ENCODE measurements at places on chromosomes 7 and 10.

DNA sequence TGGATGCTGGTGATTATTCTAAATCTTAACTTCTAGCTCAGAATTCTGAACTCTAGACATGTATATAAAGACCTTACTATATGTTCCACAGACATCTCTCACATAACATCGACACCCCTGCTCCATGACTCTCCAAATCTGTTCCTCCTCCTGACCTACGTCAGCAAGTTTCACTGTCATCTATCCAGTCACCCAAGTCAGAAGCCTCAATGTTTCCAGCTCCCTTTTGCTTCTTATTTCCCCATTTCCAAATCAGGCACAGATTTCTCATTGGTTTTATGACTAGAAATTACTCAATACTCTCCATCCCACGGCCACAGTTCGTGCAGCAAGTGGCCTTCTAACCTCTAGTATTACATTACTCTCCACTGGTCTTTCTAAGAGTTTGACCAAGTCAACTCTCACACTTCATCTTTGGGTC, 28.5 kb downstream of the EPC1 start:
- DNase-seq = peak; percentile 22

DNA sequence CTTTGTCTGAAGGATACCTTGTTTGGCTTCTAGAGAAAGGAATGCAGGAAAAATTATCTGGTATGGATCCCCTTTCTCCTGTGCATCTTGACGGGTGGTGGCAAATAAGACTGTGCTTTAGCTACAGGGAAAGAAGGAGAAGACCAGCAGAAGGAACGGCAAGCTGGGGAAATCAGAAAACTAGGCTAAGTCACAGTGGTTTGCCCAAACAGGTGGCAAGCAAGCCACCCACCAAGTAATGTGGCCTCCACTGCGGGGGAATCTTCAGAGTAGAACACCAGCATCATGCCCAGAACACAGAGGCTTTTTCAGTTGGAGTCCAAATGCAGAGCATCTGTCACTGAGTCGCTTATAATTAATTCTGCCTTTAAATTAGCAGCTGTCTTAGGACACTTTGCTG, 282.8 kb downstream of the PHF14 start:
- no peak for DNase-seq

GRCh38 chr7:26520483-26520882, 228.8 kb downstream of the SNX10 start:
- DNase-seq = no peak

GRCh38 chr7:113521468-113521867, 397.3 kb downstream of the PPP1R3A start:
- DNase-seq = no peak

- no peak for DNase-seq
These were observed 13.5 kb downstream of the AQP1 start for GRCh38 chr7:30925117-30925516.

DNA sequence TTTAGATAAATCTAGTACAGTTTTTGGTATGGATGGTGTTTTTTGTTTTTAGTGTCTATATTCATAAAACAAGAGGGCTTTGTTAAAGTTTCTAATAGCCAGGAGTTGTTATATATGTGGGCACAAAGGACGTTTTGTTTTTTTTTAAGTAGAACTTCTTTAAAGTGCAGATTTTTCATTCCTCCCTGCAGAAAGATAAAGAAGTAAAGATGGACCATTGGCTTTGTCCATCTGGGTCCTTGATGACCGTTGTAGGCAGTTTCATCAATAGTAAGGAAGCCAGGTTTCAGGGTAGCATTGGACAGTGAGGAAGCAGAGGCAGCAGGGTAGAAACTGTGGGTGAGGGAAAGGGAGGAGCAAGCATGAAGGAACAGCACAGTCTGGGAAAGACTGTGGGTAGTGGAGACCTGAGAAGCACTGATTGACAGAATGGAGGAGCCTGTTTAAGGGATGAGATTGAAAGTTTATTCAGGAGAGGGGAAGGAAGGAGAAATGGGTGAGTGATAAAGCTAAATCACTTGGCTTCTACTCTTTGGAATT, 5.3 kb downstream of the CALU start:
- DNase-seq = no peak

GRCh38 chr10:97063271-97063982, 122.3 kb downstream of the SLIT1 start:
- DNase-seq = peak; percentile 6

DNA sequence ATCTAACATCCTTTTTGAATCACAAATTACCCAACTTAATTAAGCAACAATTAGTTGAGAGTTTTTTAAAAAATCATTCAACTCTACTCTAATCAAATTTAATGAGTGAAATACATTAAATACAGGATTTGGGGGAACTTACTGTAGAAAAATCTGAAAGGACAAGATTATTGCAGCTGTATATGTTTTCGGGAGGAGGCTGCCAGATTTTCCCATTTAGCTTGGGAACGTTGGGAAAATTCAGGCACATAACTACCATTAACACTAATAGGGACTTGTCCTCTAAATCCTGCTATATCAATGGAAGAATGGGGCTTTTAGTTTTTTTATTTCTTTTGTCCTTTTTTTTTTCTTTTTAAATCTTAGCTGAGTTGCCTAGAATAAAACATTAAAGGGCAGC, 691.4 kb upstream of the FZD8 start:
- DNase-seq = no peak

DNA sequence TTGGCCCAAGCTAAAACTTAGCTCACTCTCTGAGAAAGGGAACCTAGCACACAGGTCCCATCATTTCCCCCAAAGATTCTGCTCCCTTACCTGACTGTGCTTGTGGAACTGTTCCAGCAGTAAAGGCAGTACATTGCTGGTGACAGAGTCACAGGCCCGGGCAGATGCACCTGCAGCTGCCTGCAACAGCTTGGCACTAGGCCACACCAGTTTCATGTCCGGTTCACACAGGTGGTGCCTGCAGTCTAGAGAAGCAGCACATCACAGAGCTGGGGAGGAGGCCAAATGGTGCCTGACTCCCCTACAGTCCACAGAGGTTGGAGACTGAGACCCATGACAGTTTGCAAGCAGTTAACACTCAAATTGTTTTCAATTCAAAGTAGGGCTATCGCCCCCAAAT, 22.2 kb downstream of the ZDHHC16 start:
- DNase-seq = no peak

GRCh38 chr7:10156972-10157371, 816.7 kb upstream of the PHF14 start:
- no peak for DNase-seq

- DNase-seq = no peak
These were observed 23.4 kb upstream of the FAM170B start for GRCh38 chr10:49157229-49157628.

DNA sequence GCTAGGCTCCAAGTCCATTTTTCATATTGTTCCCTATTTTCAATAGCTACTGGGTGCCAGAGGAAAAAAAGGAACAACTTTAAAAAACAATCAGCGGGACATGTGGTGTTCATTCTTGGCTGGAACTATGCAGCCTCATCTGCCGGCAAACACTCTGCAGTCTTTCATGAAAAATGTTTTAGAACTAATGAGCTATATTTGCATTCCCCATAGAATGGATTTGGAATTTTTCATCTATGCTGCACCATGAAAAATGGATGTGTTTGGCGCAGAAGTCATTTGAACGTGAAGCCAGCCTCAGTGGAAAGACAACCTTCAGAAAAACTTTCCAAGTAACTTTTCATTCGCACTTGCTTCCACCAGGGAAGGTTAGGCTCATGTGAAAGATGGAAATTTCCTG, 270.5 kb downstream of the SKAP2 start:
- DNase-seq = peak; percentile 46

GRCh38 chr7:12884856-12885440, 197.5 kb downstream of the ARL4A start:
- DNase-seq = no peak

- DNase-seq = no peak
These were observed 98.5 kb downstream of the ARHGAP22 start for GRCh38 chr10:48506147-48506917.

DNA sequence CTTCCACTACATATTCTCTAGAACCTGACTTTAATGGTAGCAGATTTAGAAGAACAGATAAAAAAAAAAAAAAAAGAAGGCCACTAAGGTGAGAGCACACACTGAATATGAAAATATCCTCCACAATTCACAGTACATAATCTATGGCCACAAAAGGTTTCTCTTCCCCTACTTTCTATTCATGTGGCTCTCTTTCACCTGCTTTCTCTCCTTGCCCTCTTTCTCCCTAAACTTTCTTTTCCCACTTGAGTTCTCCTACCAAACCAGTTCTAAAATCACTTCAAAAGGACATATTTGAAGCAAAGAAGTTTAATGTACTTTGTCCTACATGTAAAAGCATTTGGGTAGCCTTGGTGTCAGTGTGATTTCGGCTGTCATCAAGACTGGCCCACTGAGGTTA, 18.5 kb upstream of the DLX6 start:
- DNase-seq = no peak

GRCh38 chr10:45308707-45309106, 6.7 kb downstream of the OR13A1 start:
- no peak for DNase-seq

GRCh38 chr7:108232076-108232475, 101.9 kb upstream of the LAMB4 start:
- no peak for DNase-seq

DNA sequence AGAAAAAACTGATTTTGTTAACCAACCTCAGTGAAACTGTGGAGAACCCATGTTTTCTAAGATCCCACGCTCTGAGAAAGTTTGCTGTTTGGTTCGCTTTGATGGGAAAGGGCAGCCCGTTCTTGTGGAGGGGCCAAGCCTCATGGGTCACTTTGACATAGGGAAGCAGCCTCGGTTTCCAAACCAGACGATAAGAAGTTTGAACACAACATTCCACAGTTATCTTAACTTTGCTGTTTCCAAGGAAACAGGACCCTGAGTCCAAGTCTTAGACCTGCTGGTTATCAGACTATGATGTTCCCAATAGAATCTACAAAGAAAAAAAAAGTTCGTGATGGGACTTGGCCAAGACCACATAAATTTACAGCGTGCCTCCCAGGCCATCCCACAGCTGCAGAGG, 182.3 kb downstream of the NRP1 start:
- no peak for DNase-seq

- no peak for DNase-seq
These were observed 51.0 kb upstream of the TRIM8 start for GRCh38 chr10:102593074-102593803.

GRCh38 chr10:121536310-121536913, 61.8 kb downstream of the FGFR2 start:
- DNase-seq = peak; percentile 93

DNA sequence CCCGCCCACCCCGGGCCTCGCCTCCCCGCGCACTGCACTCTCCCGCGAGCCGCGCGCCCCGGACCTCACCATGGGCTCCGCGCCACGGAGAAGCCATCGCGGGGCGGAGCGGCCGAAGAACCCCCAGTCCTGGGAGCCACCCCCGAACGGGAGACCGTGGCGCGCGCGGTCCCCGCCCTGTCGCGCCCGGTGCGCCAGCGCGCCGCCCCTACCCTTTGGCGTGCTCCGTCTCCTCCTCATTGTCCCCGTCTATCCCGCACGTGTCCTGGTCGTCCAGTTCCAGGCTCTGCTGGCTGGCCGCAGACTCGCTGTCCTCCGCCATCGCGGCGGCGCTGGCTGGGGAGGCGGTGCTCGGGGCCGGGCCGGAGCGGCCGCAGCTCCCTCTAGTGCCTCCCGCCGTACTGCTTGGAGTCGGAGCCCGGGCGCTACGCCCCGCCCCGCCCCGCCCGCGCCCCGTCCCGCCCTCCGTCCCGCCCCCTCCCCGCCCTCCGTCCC, at the start of gene NMT2:
Gene NMT2, minus strand, starts transcription at position 403 of the 495 bp plus-strand sequence. Its CDS starts 81 bp downstream, at position 322.
- no peak for DNase-seq

DNA sequence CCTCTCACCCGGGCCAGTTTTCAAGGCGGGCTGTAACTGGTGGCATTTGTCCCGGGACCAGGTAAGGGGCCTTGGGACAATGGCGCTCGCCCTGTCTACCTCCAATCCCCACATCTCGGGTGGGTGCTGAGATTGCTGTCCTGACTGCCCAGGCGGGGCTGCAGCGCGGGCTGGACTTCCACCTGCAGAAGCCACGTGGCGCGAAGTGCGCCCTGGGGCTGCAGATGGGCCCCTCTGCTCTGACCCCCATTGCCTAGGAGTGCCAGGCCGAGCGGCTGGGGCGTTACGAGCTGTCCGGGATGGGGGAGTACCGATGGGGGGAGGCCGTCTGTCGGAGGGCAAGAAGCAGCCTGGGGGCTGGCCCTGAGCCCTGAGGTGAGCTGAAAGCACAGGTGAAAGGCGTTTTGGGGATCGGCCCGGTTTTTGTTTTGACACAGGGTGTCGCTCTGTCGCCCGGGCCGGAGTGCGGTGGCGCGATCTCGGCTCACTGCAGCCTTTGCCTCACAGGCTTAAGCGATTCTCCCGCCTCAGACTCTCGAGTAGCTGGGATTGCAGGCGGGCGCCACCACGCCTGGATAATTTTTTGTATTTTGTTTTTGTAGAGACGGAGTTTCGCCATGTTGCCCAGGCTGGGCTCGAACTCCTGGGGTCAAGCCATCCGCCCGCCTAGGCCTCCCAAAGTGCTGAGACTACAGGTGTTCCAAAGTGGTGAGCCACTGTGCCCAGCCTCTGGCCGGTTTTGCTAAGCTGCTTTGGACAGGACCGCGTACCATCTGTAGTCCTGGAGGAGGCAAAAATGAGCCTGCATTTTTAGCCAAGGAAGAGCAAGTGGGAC, at the start of gene SFXN2:
Gene SFXN2, plus strand, starts transcription at position 16 of the 835 bp plus-strand sequence. CDS start 12,001 bp downstream, outside the sequence.
- no peak for DNase-seq

GRCh38 chr7:154860621-154861375, 142.1 kb downstream of the PAXIP1 start:
- DNase-seq = no peak

- DNase-seq = no peak
These were observed 399 bp downstream of the FHIP2A start for GRCh38 chr10:114821915-114822443.

DNA sequence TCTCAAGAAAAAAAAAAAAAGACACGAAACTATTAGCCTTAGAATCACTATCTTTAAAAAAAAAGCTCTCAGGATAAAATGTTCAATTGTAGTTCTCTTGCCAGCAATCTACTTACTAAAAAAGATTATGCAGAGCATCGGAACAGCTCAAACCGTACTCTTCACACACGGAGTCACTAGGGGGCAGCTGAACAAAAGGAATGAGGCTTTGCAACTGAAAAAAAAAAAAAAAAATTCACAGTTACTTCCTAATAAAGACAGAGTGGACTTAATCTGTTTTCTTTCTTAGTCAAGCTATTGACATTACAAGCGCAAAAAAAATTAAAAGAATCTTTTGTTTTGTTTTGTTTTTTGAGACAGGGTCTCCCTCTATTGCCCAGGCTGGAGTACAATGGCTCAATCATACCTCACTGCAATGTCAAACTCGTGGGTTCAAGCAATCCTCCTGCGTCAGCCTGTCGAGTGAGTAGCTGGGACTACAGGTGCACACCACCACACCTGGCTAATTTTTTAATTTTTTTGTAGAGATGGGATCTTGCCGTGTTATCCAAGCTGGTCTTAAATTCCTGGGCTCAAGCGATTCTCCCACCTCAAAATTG, 11.5 kb downstream of the PMS2 start:
- DNase-seq = peak; percentile 64

DNA sequence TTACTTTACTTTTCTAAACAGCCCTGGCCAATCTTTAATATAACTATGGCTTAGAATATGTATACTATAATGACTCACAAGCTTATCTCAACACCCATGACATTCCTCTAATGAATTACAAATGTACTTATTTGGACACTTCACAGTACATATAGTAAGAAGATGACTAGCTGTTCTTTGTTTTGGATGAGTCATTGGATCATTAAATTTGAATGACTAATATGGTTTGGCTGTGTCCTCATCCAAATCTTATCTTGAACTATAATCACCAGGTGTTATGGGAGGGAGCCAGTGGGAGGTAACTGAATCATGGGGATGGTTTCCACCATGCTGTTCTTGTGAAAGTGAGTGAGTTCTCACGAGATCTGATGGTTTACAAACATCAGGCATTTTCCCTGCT, 807.5 kb upstream of the SORCS1 start:
- DNase-seq = no peak
